T1000 (cell line): ENCODE measurements at places on chromosomes 5 and 9.

GRCh38 chr9:126114409-126114760, 212.2 kb upstream of the MVB12B start:
- DNase-seq, result no peak

GRCh38 chr9:97774673-97775072, 77.5 kb upstream of the XPA start:
- no peak for DNase-seq

DNA sequence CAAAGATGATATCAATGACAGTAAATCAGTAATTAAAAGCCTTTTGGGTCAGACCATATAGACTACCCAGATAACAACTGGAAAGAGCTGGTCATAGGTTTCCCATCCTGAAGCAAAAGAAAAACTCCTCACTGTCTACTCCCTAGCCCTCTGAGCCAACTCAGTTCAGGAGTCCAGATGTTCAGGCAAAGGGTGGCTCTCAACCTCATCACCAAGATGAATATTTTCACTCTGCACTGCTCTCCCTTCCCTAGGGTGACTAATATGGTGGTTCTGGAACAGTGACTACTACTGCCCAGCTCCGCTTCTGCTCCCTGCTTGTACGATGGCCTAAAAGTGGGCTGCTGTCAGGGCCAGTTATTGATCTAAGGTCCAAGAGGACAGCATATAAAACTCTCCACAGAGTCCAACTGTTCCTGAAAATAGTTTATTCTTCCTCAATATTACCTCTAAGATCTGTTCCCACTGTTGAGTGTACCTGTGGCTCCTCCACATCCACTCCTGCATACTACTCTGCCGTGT, 263.4 kb upstream of the SLC30A5 start:
- no peak for DNase-seq

DNA sequence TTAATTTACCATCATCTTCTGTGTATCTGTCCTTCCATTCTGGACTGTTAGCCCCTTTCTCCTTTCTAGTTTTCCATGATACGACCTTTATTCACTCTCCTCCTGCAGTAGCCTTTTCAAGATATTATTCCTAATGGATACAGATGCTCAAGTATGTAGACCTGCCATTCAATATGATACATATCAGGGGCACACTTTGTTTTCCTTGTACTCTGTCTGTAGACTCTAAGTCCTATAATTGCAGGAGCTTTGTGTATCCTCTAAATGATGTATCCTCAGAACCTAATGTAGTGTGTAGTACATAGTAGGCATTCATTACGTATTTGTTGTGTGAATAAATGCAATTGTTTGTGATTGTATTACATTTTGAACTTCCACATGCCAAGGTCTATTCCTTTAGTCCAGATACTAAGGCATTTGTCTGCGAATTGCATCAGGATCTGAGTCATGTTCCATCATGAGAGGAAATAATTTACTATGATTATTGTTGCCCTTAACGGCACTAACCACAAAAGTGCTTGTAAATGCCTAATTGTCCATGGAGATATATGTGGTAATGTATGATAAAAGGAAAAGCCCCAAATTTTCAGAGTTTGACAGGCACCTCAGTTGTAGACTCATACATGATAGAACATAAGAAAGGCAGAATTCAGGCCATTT, 57.1 kb upstream of the IZUMO3 start:
- no peak for DNase-seq

GRCh38 chr9:13023498-13023897, 248.7 kb downstream of the LURAP1L start:
- DNase-seq, result no peak

DNA sequence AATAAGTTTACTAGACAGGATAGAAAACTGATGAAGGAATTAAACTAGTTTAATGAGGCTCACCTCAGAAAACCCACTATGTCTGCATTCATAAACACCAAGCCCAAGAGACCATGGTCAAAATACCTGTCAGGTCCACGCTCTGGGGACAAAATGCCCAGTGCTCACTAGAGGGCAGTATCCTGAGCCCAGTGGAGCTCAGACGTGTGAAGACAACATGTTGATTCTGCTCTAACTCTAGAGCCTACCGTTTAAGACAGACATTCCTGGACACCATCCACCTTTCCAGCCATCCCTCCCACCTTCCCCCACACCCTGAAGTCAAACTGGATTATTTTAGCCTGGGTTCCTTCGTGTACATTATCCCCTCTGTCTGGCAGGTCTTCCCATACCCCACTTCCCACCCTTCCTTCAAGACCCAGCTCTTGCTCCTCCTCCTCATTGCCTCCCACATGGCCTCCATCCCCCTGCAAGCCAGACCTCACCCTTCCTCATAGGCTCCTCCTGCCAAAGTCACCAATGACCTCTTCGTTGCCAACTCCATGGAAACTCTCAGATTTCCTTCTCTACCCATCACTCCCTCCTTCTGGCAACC, 142.3 kb upstream of the FSTL4 start:
- DNase-seq, result no peak

DNA sequence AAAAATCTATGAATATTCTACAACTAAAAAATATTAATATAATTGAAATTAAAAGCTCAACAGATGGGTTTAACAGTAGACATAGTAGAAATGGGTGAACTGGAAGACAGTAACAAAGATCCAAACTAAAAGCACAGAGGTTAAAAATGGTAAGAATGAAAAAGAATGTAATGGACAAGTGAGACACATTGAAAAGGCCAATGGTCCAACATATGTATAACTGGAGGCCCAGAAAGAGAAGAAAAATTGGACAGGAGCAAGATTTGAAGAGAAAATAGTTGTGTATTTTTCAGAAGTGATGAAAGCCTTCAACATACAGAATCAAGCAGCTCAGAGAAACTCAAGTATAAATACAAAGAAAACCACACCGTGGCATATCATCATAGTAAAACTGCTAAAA, 58.6 kb downstream of the PCDHGC5 start:
- DNase-seq, result no peak

- DNase-seq, result no peak
Observed at GRCh38 chr5:35096216-35096615, 48.5 kb upstream of the AGXT2 start.

DNA sequence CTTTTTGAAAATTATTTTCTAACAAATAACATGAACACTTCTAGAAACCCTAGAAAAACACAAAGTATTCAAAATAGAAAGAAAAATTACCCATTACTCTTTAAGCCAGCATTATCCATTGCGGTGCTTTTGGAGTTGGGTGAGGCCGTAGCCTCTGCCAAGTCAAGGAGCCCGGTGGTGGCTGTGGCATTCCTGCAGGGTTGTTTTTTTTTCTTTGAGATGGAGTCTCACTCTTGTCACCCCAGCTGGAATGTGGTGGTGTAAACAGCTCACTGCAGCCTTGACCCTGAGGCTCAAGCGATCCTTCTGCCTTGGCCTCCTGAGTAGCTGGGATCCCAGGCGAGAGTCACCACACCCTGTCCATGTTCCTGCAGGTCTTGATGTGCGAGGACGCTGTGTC, 8.2 kb upstream of the AHRR start:
- DNase-seq, result no peak

- no peak for DNase-seq
Observed at GRCh38 chr5:11777096-11777495, 127.2 kb downstream of the CTNND2 start.

GRCh38 chr5:150457121-150457520, 7.6 kb upstream of the RPS14 start:
- no peak for DNase-seq

DNA sequence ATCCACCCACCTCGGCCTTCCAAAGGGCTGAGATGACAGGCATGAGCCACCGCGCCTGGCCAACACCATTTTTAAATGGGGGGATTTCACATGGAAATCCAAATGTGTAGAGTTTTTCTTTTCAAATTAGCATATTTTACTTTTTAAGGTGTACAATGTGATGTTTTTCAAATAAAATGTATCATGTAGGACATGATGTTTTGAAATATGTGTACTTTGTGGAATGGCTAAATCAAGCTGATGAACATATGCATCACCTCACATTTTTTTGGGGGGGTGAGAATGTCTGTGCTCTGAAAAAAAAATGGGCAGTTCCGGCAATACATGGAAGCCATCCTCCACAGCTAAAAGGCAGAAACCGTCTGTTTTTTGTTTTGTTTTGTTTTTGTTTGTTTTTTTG, 3.4 kb upstream of the FAF2 start:
- no peak for DNase-seq

- DNase-seq, result no peak
Observed at GRCh38 chr9:110031511-110032173, 176.3 kb downstream of the C9orf152 start.

DNA sequence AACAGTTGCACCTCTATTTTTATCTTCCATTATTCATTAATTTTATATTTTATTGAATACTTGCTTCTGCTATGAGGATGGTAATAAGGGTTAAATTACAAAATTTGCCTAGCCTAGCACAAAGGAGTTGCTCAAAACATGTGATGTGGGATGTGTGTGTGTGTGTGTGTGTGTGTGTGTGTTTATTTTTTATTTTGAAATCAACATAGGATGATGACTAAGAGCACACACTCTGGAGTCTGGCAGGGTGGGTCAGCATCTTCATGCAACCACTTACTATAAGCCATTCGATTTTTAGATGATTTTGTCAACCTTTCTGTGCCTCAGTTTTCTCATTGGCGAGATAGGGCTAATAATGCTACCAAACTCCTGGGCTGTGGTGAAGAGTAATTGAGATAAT, 57.7 kb upstream of the MAMDC2 start:
- no peak for DNase-seq

DNA sequence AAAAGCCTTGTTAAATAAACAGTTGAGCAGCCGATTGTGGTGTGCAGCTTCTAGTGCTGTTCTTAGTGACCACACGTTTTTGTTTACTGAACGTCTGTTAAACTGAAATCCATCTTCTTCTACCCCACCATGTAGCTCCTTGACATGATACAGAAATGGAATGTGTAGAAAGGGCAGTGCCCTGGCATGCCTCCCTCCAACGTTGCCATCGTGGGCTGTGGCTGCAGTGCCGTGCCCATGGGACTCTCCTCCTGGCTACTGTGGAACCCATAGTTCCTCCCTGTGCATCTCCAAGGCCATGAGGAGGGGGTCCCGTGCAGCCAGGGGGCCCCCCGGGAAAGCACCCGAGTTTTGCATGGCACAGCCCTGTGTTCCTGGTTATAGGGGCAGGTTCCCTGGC, 23.3 kb upstream of the TGFBI start:
- DNase-seq, result no peak

DNA sequence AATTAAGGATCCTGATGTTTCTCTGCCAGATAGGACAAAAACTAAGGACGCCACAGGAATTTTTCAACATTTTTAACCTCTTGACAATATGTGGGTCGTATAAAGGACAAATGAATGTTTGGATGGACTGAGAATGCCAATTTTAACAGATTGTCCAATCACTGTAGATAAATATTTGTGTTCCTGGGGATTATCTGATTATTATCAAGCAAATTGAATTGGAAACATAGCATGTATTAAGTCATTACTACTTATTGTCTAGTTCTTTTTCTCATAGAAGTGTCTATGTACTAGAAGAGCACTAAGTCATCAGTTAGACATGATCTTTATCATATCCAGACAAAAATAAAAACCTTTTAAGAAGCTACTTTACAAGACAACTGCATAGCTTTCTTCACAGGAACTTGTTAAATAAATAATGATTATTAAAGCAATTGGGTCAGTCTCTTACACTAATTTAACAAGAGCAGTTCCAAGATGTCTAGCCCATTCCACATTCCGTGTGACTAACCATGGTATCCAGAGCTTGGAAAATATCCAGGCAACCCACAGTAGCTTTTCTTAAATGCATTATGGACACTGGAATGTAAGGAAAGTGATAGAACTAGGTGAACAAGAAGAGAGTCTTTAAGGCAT, 127.5 kb upstream of the CDKN2B start:
- no peak for DNase-seq

DNA sequence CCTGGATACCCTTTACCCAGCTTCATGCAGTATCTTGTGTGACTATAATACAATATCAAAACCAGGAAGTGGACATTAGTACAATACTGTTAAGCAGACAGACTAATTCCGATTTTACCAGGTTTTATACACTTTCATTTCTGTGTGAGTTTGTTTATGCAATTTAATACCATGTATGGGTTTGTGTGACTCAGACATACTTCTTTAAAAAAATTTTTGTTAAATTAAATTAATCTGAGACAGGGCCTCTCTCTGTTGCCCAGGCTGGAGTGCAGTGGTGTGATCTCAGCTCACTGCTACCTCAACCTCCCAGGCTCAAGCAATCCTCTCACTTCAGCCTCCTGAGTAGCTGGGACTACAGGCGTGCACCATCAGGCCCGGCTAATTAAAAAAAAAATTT, 156.8 kb downstream of the GAPVD1 start:
- no peak for DNase-seq

GRCh38 chr9:137458194-137459151, 661 bp downstream of the NSMF start:
- DNase-seq, result no peak

DNA sequence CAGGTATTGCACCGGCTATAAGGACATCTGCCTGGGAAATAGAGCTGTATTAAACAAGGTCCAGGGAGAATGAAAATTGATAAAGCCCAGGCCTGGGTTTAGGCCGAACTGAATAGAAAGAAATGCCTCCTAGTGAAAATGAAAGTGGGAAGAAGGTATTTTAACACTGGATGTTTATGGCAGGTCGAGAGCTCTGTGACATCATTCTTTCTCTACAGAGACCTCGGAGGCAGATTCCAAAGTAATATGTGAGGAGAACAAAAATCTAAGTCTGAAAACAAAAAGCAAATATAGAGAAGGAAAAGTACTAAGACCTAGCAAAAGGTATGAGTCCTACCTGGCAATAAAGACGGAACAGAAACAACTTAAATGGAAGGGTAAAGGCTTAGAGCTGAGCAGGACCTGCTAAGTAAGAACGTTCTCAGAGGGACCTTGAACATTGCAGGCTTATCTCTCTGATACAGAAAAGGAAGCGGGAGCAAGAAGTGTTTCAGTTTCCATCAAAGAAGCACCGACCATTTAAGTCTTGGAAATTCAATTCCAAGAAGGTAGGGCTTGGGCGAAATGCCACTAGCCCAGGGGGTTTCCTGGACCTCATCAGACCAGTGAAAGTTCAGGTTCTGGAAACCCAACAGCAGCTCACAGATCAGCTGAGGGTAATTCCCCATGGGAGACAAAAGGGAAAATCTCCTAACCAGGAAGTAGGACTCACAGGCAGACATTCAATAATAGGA, 80.0 kb downstream of the SUSD1 start:
- no peak for DNase-seq
